Activated CD4-positive, alpha-beta T cell treated with anti-CD3 and anti-CD28 coated beads, Interleukin-2, amount 50 U/mL, for 16 hours (primary cell): ENCODE measurements at places on chromosomes 12 and 14.

DNA sequence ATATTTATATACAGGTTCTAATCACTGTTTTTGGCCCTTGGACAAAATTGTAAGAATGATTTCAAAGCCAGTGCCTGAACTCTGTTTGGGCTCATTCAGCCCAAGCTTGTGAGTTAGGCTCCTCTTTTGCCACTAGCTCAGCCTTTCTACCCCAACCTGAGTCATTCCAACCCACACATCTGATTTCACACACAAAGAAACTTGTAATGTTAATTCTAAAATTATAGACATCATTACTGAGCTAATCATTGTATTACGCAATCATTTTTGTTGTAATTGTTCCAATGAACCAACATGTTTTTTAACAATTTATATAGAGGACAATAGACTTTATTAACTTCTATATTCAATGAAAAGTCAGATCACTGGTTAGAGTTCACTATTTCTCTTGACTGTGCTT lies 441.1 kb downstream of the ETNK1 start:
- DNase-seq = no peak

DNA sequence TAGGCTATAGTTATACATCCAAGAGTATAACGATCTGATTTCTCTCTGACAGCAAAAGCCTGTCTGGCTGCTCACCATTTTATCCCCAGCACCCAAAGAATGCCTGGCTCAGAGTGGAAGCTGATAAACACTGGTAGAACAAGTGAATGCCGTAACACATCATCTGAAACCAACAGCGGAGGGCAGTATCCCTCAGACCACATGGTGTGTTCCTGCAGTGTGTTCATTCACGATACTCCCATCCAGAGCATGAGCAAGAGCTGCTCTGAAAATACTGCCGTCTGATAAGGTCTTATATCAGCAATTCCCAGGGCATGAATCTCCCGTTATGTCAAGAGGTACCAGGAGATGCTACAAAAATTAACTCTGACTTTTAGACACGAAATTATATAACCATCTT lies 95.9 kb downstream of the TTC7B start:
- DNase-seq = no peak

- no peak for DNase-seq
Observed at GRCh38 chr12:46259071-46259470, 9.8 kb downstream of the SLC38A1 start.

- DNase-seq = no peak
Observed at GRCh38 chr12:62913380-62913779, 21.6 kb downstream of the PPM1H start.

DNA sequence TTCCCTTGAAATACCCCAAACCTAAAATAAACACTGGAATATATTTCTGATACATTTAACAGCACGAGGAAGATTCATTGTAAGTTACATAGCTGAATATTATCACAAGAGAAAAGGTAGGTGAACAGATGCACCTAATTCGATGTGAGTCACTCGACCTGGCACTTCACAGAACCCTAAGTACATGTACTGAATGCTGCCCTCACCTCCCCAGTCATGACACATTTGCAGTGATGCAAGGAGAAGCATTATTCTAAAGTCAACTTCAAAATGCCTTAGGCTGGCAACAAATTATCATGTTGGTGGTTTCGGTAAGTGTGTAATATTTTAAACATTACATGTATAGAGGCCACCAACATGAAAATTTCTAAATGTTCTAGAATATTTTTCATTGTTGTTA lies 35.2 kb upstream of the TMTC2 start:
- no peak for DNase-seq

DNA sequence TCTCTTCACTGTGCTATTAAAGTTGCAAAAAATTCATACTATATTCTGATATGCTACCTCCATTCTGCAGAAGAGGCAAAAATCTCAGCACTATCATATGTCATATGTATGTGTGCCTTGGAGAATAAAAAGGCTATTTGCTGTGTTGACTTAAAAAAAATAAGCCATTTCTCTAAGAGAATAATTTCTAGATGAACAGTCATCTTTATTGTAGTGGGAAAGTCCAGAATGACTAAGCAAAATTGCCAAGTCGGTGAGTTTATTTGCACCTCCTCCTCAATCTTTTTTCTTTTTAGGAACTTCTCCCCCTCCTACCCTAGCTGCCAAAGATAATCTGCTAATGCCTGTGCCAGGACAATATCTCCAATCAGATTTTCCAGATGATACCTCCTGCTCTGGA lies 353.8 kb upstream of the FAR2 start:
- DNase-seq = no peak

DNA sequence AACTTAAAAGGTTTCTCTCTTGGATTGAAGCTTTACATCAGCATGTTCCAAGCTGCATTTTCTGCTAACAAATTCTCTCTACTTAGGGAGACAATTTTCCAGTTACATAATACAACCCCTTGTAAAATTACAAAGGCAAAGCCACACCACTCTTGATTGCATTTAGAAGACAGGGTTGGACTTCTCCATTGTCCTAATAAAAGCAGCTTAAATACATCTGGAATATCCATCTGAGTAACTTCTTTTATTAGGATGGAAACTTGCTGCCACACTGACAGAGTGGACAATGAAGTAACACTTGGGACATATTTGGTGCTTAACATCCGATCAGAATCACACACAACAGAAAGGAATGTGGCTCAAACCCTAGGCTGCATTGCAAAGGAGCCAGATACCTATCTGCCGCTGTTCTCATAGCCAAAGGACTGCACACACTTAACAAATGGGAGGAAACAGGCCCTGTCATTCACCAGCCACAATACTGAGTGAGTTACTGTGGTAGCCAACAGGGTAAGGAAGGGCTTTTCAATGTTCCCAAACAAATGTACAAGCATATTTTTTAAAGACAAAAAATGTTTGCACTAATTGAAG lies 157.2 kb downstream of the PAX9 start:
- no peak for DNase-seq
